ENCODE measurements at places on chromosomes 12 and 14.
A peak's percentile ranks its signal among the peaks of the same experiment; 100 is the strongest.

DNA sequence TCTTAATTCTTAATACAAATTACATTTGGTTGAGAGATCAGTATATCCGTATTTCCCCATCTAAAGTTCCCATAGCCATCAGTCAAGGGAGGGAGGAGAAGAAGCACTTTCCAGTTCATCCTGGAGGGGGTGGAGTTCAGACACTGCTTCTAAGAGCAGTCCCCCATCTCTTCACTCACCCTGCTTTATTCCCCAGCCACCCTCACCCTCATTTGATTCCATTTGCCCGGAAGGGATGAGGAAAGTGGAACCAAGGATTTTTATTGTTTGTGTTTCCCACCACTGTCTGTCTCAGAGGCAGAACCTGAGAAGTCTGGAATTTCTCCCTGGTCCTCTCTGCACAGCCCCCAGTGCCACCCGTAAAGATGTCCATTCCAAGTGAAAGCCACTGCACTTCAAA lies 134.2 kb upstream of the HIF1A start:
- DNase-seq = no peak

GRCh38 chr14:53226553-53226952 lies 73.4 kb upstream of the DDHD1 start:
- no peak for DNase-seq

DNA sequence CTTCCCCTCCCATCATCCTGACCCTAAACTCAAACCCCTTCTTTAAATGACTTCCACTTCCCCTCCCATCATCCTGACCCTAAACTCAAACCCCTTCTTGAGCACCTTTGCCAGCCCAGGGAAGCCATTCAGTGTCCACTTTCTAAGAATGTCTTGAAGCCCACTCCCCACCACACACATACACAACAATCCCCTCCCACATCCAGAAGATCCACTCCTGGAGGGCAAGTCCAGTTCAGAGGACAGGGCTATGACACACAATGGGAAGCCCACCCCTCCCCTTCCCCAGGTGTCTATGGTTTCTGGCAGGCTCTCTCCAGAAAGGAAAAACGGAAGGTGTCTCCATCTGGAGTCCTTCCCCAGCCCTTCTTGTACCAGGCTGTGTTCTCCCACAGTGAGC lies 117.1 kb downstream of the KCNA5 start:
- no peak for DNase-seq

DNA sequence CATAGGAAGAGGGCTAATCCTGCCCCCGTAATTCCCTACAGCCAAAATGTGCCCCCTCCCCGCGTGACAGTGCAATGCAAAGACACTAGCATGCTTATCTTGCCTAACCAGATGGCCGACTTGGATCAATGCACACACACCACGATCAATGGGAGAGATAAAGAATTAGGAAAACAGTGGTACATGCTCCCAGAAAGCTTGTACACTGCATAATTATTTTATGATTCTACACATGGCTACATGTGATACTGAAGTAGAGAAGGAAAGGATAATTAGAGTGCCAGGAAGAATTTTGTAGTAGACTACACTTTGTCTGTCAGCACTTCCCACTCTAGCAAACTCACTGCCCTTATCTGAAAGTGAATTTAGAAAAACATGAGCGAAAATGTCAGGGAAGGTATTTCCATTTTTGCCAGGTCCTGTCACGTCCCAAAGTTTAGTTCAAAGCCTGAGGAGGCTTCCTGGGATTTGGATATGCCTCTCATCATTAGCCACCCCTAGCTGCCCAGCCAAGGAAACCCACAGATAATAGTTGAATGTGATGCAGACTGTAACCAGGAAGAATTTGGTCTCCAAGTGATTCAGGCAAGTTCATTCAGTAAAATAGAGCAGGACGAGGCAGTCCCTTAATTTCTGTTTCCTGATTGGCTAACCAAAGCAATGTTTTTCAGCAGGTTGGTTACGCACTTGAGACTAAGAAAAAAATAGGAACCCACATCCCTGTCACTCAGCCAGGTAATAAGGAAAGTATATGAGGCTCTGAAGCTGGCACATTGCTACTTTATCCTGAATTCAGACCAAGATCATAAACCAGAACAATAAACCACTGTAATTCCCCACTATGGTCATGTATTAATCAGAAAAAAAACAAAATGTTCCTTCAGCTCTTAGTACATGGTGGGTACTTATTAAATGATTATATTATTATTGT lies 199.6 kb upstream of the OTX2 start:
- DNase-seq = no peak

GRCh38 chr14:88437658-88438057 lies 52.2 kb downstream of the SPATA7 start:
- DNase-seq = no peak

DNA sequence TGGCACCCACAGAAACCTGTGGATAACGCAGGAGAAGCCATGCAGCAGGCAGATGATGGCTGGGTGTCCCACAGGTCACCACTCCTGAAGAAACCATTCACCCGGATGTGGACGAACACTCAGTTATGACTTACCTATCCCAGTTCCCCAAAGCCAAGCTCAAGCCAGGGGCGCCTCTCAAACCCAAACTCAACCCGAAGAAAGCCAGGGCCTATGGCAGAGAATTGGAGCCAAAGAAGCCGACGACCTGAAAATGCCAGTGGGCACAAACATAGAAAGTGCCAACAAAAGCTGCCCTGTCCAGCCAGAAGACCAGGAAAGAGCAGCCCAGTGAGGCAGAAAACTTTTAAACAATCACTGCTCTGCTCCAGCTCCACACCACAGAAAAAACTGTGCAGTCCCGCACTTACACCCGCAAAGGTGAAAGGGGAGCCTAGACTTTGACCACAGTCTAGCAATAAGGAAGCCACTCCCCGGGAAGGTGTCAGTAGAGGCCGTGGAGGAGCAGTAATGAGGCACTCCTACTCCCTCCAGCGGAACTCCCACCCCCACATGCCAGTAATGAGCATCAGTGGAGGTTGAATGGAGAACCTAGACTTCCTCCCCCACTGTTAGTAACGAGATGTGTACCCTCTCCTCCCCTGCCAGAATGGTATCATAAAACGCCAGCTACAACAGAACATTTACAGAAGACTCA lies 6.0 kb upstream of the ACVRL1 start:
- no peak for DNase-seq

DNA sequence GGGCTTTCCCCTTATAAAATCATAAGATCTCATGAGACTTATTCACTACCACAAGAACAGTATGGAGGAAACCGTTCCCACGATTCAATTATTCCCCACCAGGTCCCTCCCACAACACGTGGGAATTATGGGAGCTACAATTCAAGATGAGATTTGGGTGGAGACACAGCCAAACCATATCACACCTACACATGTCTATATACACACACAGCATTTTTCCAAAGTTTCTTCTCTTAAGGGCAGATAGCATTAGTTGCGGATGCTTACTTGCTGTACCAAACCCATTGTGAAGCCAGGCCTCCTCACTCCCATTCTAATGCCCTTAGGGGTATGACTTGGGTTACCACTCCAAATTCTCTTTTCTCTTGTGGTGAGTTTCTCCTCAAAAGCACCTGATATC lies 104.1 kb upstream of the RAP1B start:
- DNase-seq = no peak

DNA sequence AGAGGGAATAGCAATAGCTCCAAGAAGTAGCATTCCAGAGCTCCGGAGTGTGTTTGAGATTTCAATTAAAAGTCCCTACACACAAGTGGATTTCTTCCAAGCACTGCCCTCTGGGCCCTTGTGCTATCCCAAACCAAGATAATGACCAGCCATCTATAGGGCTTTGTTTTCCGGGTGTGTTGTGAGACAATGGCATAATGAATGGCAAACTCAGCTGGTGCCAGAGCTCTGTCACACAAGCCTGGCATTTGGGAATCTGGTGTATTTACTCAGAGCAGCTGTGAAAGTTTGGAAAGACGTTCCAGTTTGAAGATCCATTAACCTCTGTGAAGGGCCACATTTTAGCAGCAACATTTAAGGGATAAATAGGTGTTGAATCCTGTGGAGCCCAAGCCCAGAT lies 61.2 kb upstream of the TMTC2 start:
- no peak for DNase-seq

GRCh38 chr12:108302403-108303311 lies 36.5 kb downstream of the CMKLR1 start:
- DNase-seq = peak; percentile 18

- DNase-seq = no peak
Observed at GRCh38 chr14:99539491-99539890, 58.3 kb downstream of the CCNK start.

DNA sequence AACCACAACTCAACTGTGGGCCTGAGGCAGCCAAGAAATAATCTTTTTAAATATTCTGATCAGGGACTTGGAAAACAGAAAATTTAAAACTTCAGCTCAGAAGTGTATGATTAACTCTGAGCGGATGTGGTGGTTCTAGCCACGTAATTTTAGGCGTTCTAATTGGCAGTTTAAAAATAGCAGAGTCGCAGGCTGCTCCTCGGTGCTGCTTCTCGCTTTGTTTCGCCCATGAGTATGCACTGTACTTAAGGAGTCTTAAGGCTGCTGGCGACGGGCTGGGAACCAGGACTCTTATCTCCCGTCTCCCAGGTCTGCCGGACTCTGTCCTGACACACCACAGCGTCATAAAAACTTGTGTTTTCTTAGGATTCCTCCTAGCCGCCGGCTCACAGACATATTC lies 113.4 kb upstream of the PELI2 start:
- no peak for DNase-seq

GRCh38 chr12:16417058-16417457 lies 69.6 kb downstream of the MGST1 start:
- no peak for DNase-seq

GRCh38 chr12:111409780-111410430 lies 4.2 kb downstream of the SH2B3 start:
- no peak for DNase-seq

- DNase-seq = no peak
Observed at GRCh38 chr12:53750812-53751335, 905 bp downstream of the CISTR start.

- no peak for DNase-seq
Observed at GRCh38 chr12:18470251-18470650, 208.9 kb downstream of the PIK3C2G start.
